Psoas muscle (tissue), 8 donors: ENCODE measurements at places on chromosomes 7 and 10. TPM values are rescaled to one million over a fixed set of nuclear protein-coding genes. Genes with fewer than 3 reads are reported as not detected.

DNA sequence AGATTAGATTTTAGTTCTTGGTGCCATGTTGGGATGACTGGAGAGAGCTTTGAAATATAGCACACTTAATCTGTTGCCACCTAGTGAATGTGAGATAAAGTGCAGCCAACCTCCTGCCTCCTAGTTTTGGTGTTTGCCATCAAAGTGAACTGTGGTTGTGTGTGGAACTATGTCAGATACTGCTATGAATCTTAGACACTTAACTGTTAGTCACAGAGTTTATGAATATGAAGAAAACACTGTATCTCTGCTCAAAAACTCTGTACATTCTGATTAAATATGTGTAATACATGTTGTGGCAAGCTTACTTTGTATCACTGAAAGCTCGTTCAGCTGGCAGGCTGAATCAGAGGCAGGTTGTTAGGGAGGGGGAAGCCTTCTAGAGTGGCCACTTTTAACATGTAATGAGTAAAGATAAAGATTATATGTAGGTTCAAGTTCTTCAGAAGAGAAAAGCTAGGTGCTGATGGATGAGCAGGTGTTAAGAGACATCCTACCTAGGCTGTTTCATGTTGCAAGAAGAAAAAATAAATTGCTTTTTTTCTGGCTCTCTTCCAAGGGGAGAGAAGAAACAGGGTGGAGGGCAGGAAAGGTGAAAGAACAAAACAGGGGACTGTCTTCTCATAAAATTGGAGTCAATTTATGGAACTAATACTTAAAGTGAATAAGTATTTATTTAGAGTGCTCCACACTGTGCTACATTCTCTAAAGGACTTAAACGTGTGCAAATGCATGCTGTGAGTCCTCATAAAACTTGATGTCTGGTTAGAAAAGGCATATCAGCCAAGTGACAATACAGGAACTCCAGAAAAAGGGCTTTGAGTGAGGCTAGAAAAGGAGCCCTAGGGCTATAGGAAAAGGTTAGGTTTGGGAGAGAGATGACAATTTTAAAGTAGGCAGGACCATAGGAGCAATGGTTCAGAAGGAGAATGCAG is 14.1 kb upstream of the LAMB1 start:
- no peak for DNase-seq

GRCh38 chr10:131032329-131033165 is 279.0 kb downstream of the TCERG1L start:
- no peak for DNase-seq

DNA sequence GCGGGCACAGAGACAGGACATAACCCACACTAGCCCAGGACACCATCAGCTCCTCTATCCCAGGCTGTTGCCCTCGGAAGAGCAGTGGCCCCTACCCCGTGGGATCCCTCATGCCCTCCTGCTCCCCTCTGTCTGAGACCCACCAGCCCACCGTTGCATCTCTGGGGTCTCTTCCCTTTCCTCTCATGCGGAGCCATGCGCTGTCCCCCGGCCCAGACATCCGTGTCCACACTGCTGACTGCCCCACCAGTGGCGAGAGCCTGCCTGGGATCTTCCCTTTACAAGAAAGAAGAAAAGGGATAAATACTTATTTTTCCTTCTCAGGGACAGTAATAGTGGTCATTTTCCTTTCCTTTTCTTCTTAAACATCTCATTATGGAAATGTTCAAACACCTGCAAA is 115.4 kb downstream of the WDR37 start:
- no peak for DNase-seq

The HMX3 gene
- not detected for total RNA-seq

The MRPL32 gene
- total RNA-seq = 34.3 TPM

The SLC18A3 gene
- total RNA-seq = not detected

- DNase-seq = no peak
Measured at GRCh38 chr10:119643306-119644204, 7.6 kb upstream of the BAG3 start.

DNA sequence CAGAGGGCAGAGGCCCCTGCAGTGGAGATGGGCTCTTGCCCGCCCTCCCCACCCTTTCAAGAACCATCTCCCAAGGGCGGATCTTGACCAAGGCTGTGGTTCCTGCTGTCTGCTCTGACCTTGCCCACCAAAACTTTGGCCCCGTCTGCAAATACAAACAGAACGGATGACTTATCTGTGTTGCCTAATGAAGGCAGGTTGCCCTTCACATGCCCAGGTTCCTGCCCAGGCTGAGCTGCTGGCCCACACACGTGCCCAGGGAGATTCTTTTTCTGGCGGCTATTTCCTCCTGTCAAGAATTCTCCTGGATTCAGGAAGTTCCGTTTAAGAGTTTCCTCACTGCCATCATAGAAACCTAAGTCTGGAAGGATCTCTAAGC is 78.3 kb downstream of the PROSER2 start:
- no peak for DNase-seq

GRCh38 chr10:30736685-30737232 is 107.2 kb upstream of the LYZL2 start:
- peak; percentile 74 for DNase-seq

DNA sequence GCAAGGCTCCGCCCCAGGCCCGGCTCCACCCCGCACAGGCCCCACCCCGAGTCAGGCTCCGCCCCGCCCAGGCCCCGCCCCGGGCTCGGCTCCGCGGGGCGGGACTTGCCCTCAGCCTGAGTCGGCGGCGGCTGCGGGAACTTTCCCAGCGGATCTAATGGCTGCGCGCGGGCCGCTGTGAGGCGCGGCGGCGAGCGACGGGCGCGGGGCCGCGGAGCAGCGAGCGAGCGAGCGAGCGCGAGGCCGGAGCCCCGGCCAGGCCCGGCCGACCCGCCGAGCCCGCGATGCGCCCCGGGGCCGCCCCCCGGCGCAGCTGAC is at the start of gene INPP5A:
Gene INPP5A, plus strand, starts transcription at position 104 of the 318 bp plus-strand sequence. CDS start 310 bp downstream, outside the sequence.
- DNase-seq = no peak

GRCh38 chr7:158414002-158414401 is 173.6 kb downstream of the PTPRN2 start:
- DNase-seq = no peak

The MALRD1 gene
- total RNA-seq = not detected

GRCh38 chr7:28409716-28410627 is 2.3 kb upstream of the CREB5 start:
- DNase-seq = peak; percentile 52

The MOGAT3 gene
- total RNA-seq = not detected

- no peak for DNase-seq
Measured at GRCh38 chr7:96016056-96016586, 243.8 kb downstream of the DYNC1I1 start.

DNA sequence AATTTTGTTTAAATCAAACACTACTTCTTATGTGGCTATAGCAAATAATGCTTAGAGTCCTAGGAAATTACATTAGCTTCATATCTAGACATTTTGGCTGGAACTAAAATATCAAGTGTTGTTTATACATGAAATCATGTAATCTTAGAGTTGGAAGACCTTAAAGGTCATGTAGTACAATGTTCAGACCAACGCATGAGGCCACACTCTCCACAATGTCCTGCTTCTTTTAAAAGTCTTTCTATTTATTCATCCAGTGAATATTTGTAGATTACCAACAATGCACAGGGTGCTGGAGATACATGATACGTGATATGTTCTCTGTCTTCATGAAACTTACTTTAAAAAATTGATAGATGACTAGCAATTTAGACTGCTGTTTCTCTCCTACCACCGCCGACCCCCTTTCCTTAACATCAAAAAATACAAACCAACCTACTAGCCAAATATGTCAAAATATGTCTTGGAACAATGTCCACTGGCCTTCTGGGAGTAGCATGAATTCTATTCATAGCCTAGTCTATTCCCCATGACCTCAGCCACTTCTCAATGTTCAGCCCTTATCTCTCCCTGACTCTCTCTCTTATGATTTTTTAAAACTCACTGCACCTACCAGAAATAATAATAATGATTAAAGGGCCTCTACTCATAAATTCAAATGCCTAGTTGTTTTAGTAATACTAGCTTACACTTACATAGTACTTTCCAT is 59.5 kb upstream of the CAV2 start:
- DNase-seq = no peak

The TRIM8 gene
- total RNA-seq = 166 TPM

DNA sequence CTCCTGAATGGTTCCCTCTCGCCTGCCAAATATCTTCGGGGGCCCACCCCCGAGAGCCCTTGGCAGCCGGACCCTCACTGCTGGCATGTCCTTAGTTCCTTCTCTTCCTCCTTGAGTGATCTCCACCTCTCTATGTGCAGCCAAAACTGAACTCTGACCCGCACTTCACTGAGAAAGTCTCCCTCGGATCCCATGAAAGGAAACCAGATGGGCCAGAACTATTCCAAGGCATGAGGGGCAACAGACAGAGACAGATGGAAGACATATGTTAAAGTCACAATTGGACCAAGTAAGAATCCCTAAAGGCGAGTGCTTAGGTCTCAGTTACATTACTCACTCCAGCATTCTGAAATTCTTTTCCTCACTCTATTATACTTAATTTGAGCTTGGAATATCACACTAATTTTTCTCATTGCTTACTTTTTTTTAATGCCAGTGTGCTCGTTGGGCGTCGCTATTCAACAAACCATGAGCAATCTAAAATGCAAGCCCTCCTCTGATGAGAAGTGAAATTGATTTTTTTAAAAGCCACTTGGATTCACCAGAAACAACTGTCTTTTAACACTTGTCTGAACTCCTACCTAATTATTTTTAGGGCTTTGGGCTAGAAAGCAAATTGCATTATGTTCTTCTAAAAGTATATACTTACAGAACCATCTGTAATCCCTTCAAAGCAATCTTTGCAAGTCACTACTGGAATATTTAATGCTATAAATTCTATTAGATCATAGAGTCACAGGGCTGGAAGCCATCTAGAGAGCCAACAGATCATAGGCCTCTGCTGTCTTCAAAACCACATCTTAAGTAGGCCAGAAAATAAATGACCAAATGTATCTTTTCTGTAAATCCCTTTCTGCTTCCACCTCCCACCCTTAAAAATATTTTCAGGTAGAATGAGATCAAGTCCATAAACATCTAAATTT is 43.3 kb upstream of the EZH2 start:
- no peak for DNase-seq

GRCh38 chr7:3067193-3067592 is 23.5 kb upstream of the CARD11 start:
- DNase-seq = no peak

DNA sequence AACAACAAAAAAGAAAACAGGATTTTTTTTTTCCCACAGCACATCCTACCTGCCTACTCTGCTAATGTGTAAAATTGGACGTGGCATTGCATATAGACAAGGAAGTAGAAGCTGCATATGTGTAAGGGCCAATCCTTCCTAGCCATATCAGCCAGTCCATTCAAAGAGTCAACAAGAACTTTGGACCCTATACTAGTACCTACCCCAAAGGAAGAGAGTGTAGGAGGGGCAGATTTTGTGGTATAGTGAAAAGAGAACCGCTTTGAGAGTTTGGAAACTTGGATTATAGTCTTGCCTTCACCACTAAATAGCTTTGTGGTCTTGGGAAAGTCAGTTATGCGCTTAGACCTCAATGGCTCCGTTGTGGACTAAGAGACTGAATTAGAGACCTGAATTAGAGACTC is 12.1 kb upstream of the MCU start:
- DNase-seq = no peak

GRCh38 chr7:45717537-45718235 is 143.5 kb downstream of the ADCY1 start:
- no peak for DNase-seq

GRCh38 chr7:132492823-132493445 is 83.3 kb downstream of the PLXNA4 start:
- DNase-seq = no peak

- no peak for DNase-seq
Measured at GRCh38 chr7:41942468-41943093, 239.7 kb upstream of the INHBA start.

- DNase-seq = no peak
Measured at GRCh38 chr10:30062582-30062981, 3.2 kb upstream of the JCAD start.

GRCh38 chr10:83957168-83957947 is 182.0 kb upstream of the GHITM start:
- no peak for DNase-seq

- DNase-seq = no peak
Measured at GRCh38 chr7:133051066-133051465, 30.8 kb downstream of the CHCHD3 start.

DNA sequence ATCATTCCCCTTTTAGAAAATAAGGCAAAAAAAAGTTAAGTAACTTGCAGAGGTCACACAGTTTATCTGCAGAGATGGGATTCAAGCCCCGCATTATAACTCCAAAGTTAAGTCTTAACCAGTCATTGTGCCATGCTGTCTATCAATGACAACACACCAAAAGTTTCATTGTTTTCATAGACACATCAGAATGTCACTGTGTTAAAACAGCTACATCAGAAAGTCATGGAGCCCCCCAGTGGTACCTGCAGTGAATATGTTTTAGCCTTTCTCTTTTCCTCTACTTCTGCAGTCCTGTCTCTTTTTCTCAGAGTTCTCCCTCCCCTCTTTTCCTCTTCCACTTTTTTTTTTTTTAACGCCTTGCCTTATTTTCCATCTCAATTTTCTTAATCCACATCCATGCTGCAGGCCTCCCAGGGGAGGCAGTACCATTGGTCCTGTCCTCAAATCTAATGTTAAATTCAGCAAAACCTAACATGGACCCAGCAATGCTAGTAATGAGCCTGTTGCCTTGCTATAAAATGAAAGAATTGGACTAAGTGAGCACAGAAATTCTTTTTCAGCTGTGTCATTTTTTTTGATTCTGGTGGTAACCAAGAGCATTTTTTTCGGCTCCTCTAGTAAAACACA is 3.8 kb upstream of the NRCAM start:
- DNase-seq = no peak

DNA sequence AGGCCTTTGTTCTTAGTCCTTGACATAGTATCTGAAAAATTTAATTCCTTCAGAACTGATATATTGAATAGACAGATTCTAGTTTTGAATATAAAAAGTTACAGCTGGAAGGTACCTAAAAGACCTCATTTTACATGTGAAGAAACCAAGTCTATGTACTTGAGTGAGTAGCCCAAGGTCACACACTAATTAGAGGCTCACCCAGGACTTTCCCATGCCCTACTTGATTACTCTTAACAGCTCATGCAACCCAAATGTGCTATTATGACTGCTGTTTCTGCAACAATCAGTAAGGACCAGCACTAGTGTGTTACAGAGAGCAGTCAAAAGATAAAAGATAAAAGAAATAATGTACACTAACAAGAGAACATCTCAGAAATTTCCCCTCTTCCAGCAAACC is 40.7 kb upstream of the BET1 start:
- no peak for DNase-seq

DNA sequence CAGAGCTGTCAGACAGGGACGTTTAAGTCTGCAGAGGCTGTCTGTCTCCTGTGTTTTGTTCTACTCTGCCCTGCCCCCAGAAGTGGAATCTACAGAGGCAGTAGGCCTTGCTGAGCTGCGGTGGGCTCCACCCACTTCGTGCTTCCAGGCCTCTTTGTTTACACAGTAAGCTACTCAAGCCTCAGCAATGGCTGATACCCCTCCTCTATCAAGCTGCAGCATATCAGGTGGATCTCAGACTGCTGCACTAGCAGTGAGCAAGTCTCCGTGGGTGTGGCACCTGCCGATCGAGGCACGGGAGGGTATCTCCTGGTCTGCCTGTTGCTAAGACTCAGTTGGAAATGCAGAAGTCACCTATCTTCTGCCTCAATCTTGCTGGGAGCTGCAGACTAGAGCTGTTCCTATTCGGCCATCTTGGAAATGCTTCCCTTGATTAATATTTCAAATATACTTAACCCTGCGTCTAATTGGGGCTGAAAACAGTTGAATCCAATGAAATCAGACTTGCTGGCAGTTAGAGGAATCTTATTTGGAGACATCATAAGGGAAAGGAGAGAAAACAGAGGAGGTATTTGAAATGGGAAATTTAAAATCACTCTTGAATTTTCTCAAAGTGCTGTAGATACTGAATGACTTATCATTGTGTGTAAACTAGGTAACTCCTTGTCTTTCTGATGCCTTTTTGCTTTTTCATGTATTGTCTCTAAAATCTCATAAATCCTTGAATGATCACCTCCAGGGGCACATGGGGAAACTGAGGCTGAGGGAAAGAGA is 13.8 kb upstream of the CYP3A5 start:
- no peak for DNase-seq
